ENCODE measurements at places on chromosomes 11 and 22. TPM values are rescaled to one million over a fixed set of nuclear protein-coding genes. Genes with fewer than 3 reads are reported as not detected.

Gene TALDO1
- 133 TPM for total RNA-seq

Gene CRYAB
- total RNA-seq: 41.8 TPM

Gene DGCR2
- total RNA-seq: 106 TPM

Gene KCNQ1OT1
- 1.5 TPM for total RNA-seq

- DNase-seq: no peak
Measured at GRCh38 chr11:57978686-57979531, 44.8 kb upstream of the OR9Q1 start.

- DNase-seq: no peak
Measured at GRCh38 chr11:12126344-12127019, 16.1 kb downstream of the MICAL2 start.

DNA sequence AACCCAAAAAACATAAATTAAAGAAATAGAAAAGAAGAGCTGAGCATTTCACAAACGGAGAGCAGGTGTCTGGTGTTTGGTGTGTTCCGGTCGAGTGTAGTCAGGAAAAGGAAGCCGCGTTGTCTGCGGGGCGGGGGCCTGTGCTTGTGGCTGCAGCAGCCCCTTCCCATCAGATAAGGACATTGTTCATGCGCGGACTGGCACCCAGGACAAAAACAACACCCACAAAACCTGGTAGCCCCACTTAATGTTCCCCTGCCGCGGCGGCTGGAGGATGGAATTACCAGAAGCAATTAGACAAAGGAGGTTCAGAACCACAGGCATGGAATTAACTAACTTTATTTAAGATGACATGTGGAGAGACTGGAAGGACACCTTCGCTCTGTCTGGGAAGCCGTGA is 29.9 kb downstream of the KRTAP5-5 start:
- DNase-seq: no peak

DNA sequence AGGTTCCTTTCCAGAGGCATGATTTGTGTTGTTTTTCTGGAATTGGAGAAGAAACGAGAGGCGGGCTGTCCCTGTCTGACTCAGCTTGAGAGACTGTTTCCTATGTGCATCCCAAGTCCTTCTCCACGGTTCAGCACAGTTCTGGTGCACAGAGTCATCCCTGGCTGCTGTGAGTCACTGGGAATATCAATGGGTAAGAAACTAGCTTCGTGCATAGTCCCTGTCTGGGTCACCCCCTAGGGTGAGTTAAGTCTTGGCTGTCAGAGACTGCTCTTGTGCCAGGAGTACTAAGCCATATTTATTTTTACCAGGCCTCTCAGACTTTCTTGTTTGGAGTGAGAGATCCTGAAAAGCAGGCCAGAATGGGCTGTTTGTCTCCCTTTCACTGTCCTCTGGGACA is 2.4 kb upstream of the LRP4 start:
- DNase-seq: peak; percentile 45

DNA sequence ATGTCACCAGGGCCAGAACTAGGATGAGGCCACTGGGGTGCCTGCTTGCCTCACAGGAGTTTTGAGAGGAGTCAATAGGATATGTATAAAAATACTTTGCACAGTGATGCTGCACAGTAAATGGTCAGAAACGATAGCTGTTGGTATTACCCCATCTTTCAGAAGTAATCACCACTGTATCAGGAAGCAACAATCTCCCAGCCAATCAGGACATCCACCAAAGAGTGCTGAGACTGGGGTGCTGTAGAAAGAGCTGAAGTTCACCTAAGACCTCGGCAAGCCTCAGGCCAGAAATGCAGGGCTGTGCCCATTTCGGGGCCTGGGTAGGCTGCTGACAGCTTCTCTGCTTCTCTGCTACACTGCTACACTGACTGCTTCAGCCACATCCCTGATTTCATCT is 17.4 kb downstream of the LMO2 start:
- no peak for DNase-seq

GRCh38 chr22:29563652-29564460 is 10.3 kb upstream of the THOC5 start:
- DNase-seq: no peak
